ENCODE measurements at places on chromosomes 12 and 14. TPM values are rescaled to one million over a fixed set of nuclear protein-coding genes. Genes with fewer than 3 reads are reported as not detected.

GSG1 gene
- total RNA-seq: not detected

UBE3B gene
- total RNA-seq: 28.4 TPM

SERPINA9 gene
- total RNA-seq: not detected

MLF2 gene
- 120 TPM for total RNA-seq

OR4E2 gene
- total RNA-seq: not detected

KRT6C gene
- not detected for total RNA-seq

APOF gene
- total RNA-seq: not detected

RTL1 gene
- total RNA-seq: 0.15 TPM

ZCCHC8 gene
- 34.5 TPM for total RNA-seq

NEUROD4 gene
- 0.62 TPM for total RNA-seq

COL2A1 gene
- 69.1 TPM for total RNA-seq

C14orf93 gene
- total RNA-seq: 11.0 TPM

DNA sequence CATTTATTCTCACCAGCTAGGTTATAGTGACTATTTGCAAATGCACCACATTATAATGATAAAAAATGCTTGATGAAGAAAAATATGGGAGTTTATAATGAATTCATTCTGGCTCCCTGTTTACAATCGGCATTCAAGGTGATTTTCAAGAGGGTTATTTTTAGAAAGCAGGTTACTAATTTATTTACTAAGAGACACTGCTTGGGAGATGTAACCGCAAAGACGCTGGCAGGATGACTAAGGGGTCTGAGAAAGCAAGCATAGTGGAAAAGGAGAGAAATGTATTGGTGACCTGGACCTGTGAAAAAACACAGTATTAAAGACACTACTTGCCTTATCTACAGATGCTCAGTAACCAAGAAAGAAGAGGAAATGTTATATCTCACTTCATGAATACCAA lies 13.3 kb upstream of the PITPNM2 start:
- DNase-seq: no peak

DNA sequence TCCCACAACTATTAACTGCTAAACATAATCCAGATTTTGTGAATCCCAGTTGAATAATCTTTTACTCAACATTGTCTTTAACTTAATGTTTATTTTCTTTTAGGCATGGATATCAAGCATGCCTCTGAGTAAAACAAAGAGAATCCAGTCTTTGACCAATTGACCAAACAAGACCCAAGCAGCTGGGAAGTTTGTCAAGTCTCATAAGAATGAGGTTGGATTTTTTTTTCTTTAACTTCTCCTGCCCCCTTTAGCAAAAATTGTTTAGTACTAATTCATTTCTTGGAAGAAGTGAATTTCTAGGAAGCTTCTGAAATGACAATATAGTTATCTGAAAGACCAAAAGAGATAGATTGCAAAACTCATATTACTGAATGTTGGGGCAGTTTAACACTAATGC lies 89.9 kb downstream of the OTOGL start:
- DNase-seq: no peak

GRCh38 chr14:95319312-95320077 lies at the start of gene CLMN:
Gene CLMN (minus strand): TSS chr14:95319908. CDS start chr14:95319792, 116 bp downstream.
- DNase-seq: peak; percentile 85

GRCh38 chr14:101559624-101560533 lies 1.4 kb upstream of the DIO3 start:
- peak; percentile 84 for DNase-seq

GRCh38 chr14:78902010-78902623 lies 731.9 kb downstream of the NRXN3 start:
- DNase-seq: peak; percentile 79

- no peak for DNase-seq
These were observed 13.1 kb upstream of the LRTM2 start for GRCh38 chr12:1807087-1807860.

DNA sequence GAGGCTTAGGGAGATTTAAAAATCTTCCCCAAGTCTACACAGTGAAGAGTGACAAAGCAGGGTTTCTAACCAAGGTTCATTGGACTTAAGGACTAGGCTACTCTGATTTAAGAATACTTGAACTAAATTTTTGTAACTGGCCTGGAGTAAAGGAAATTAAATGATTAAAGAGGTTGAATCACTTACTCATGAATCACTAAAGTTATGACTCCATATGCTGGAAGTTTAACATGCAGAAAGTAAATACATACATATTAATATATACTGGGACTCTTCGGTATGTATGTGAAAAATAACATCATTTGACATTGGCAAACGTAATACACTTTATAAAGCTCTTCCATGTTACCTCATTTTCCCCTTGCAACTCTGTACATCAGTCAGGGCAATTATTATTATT lies 322.9 kb downstream of the KCNH5 start:
- no peak for DNase-seq

DNA sequence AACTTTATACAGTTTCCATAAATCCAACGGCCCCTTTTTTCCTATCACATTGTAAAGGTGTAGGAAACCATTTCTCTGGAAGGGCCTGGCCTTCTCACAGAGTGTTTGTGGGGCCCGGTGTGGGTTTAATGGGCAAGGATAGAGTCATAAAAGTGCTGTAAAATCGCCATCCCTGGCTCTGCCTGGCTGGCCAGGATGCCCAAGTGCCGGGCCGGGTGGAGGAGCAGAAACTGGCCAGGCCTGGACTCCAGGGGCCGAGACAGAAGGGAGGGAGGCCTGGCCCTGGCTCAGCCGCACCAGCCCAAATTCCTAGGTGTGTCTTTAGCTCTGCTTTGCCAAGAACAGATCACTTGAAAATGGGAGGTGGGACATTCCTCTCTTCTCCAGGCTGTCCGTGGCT lies 77.1 kb upstream of the DICER1 start:
- no peak for DNase-seq

DNA sequence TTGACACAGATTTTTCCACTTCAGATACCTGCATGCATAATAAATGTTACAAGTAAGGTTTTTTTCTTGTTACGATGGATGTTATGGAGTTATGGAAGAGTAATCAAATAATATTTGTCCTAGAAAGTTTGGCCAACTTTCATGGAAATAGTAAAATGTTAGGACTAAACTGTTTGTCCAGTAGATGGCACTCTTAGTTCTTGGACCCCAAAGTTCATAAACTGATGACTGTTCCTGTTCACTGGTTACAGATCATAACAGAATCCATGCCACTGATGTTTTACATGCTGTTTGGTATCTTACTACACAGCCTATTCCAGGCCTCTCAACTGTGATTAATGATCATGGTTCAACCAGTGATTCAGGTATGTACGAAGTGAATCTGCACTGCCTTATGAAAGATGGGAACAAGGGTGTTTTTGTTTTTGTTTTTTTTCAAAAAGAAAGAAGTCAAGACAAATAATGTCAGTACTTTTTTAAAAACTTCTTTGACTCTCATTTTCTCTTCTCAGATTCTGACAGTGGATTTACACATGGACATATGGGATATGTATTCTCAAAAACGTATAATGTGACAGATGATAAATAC lies 48.8 kb upstream of the SLCO1C1 start:
- DNase-seq: peak; percentile 44

DNA sequence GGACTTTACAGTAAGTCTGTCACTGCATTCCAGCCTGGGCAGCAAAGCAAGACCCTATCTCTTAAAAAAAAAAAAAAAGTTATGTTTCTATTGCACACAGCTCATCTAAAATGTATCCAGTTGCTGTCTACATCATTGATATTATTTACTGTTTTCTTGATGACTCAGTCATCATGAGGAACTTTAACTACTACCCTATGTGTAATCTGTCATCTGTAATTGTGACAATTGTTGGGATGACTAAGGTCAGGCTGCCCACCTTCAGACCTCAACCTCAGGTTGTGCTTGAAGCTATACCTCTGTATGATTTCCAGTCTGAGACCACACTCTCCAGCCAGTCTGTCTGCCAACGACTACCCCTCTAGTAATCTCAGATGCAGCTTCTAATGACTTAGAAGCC lies 15.3 kb downstream of the PPP1R13B start:
- DNase-seq: no peak

DNA sequence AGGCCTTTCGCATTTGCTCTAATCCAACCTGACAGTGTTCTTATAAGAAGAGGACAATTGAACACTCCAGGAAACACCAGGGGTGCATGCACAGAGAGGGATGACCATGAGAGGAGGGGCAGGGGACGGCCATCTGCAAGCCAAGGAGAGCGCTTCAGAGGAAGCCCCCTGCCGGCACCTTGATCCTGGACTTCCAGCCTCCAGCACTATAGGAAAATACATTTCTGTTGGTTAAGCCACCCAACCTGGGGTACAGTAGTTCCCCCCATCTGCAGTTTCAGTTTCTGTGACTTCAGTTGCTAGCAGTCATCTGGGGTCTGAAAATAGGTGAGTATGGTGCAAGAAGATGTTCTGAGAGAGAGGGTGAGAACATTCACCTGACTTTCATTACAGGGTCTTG lies 64.7 kb downstream of the CLMN start:
- peak; percentile 35 for DNase-seq

GRCh38 chr12:67662910-67663538 lies 14.5 kb downstream of the DYRK2 start:
- DNase-seq: no peak

GRCh38 chr14:25067600-25067999 lies 17.7 kb upstream of the STXBP6 start:
- DNase-seq: no peak

- DNase-seq: no peak
These were observed 37.0 kb downstream of the NUAK1 start for GRCh38 chr12:106101803-106102202.

- no peak for DNase-seq
These were observed 3.1 kb downstream of the DYNLL1 start for GRCh38 chr12:120498870-120499515.

DNA sequence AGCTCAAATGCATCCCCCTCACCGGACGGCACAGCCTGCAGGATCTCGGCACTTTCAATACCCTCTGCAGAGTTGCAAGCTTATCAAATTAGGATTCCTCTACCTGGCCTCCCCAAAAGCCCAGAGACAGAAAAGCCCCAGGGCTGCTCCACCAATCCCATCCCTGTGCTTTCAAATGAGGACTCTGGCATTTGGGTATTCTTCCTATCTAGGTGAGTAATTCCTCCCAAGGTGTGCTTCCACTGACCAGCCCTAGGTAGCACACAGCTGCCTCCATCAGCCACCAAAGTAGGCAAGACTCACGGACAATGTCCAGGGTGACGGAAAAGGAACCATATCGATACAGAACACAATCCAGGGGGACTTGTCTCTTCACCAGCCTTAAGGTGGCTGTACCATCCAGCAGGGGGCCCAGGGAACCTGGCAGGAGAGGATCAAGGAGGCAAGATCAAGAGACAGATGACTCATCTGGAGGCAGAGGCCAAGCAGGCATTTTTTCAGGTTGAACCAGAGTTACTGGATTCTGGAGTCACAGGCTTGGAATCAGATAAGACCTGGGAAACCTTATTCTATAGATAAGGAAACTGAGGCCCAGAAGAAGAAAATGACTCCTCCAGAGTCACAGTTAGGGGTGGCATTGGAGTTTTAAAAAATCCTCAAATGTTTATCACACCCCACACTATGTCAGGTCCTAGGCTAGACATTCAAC lies 9.9 kb downstream of the PMEL start:
- no peak for DNase-seq

DNA sequence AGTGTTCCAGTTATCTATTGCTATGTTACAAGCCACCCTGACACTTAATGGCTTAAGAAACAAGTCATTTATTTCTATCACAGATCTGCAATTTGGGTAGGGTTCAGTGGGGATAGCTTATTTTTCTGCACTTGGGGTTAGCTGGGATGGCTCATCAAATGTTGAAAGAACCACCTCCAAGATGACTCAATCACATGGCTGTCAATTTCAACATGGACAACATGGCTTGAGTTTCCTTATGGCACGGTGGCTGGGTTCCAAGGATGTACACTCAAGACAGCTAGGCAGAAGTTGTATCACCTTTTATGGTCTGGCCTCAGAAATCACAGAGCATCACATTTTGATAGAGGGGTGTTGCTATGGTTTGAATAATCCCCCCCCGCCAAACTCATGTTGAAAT lies 24.5 kb upstream of the IGF1 start:
- DNase-seq: no peak

- no peak for DNase-seq
These were observed 22.6 kb downstream of the GPHB5 start for GRCh38 chr14:63296060-63296563.

- DNase-seq: no peak
These were observed 9.6 kb downstream of the CLEC1A start for GRCh38 chr12:10088955-10089900.

DNA sequence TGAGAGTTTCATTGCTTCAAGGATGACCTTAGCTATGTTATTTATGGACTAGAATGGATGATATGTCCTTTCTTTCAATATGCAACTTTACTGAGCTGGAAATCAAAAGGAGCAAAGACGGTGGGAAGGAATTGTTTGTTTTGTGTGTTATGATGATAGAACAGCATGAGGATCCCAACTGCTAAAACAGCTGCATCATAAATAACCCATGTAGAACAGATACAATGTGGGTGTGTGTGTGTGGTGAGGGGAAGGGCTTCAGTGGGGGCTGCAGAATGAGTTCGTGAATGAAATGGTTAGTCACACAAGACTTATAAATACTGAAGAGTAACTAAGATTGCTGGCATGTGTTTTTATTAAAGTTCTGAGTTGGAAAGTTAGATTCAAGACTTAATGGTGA lies 80.1 kb downstream of the DACT1 start:
- no peak for DNase-seq

DNA sequence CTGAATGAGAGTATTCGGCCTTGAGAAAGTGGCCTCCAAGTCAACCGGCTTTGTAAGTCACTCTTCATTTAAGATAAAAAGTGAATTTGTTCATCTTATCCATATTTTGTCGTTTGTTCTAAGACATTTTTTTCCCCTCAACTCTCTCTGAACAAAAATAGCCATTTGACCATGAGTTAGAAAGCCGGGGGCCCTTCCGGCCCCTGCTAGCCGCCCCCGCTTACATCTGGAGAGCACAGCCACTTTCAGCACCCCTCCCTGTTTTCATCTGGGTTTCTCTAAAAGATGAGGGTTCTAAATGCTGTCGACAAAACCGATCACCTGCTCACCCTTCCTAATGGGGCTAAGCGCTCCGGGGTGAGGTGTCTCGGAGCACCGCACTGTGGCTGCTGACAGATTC lies 30.7 kb upstream of the DLK1 start:
- no peak for DNase-seq

DNA sequence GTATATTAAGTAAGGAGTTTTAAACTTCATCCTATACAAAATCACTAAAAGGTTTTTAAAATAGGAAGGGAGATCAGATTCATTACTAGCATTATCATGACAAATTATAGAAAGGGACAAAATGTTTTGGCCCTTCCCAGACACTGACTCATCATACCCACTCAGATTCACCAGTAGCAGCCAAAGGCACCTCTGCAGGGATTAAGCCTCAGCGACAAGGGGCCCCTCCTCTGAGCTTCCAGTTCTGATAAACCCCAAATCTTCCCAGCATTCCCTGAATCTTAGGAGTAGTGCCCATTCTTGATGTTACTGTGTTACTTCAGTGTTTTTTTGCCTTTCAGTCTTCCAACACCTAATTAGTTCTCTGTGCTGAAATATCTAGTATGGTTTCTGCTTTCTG lies 14.5 kb downstream of the KRAS start:
- no peak for DNase-seq

Data from neural progenitor cell (in vitro differentiated cells).